Activated CD8-positive, alpha-beta T cell treated with anti-CD3 and anti-CD28 coated beads, Interleukin-2, amount 10 ng/mL, durations not matched to agents 7 days and 5 days (primary cell): ENCODE measurements at places on chromosomes 12 and 14. TPM values are rescaled to one million over a fixed set of nuclear protein-coding genes. Genes with fewer than 3 reads are reported as not detected.
A peak's percentile ranks its signal among the peaks of the same experiment; 100 is the strongest.

DNA sequence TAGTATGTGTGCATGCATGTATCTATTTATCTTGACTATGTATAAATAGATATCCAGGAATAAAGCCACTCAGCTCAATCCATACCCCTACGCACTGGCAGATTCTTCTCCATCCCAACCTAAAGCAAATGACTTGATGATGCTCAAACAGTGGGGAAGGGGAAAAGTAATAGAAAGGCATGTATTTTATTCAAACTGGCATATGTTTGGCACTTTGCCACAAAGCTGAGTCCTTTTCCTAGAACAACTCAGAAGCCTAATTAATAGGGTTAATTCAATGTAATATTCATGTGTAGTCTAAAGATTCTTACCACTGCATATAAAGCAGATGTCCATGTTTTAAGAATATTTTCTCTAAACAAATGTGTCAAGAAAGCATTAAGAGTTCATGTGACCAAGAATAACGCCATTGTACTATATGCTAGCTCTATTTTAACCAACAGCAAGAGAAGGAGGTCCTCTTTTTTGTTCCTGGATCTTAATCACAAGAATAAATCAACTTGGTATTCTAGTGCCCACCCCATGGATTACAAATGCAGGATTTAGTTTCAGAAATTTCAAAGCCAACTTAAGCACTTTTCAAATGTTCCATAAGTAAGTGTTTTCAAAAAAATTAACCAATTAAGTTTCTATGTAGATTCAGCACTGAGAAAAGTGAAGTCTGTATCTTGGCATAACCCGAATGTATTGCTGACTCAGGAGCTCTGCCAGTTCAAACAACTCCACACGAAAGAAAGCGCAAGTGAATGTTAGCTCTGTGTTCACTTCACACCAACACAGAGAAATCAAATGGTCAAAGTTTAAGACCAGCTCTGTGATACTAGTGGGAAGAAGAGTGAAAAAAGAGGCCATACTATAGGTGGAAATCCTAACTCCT lies 233.6 kb downstream of the MED13L start:
- DNase-seq: no peak
- no peak overlapping the region for H3K27ac ChIP-seq
- H3K4me3 ChIP-seq: no peak overlapping the region
- peaks cover 6% of the 10 kb centered on the region for H3K36me3 ChIP-seq
- no peaks in the 10 kb centered on the region for H3K27me3 ChIP-seq
- H3K4me1 ChIP-seq: no peaks in the 10 kb centered on the region

The RIN3 gene
- total RNA-seq: 85.6 TPM

The WNT1 gene
- total RNA-seq: 1.1 TPM

The GLS2 gene
- 0.70 TPM for total RNA-seq

The CLEC4D gene
- total RNA-seq: not detected

- H3K4me3 ChIP-seq: no peak overlapping the region
- peaks cover 45% of the 10 kb centered on the region for H3K4me1 ChIP-seq
- no peaks in the 10 kb centered on the region for H3K27me3 ChIP-seq
- H3K36me3 ChIP-seq: no peaks in the 10 kb centered on the region
- DNase-seq: no peak
Measured at GRCh38 chr12:122726080-122726558, 4.5 kb downstream of the HCAR1 start.

DNA sequence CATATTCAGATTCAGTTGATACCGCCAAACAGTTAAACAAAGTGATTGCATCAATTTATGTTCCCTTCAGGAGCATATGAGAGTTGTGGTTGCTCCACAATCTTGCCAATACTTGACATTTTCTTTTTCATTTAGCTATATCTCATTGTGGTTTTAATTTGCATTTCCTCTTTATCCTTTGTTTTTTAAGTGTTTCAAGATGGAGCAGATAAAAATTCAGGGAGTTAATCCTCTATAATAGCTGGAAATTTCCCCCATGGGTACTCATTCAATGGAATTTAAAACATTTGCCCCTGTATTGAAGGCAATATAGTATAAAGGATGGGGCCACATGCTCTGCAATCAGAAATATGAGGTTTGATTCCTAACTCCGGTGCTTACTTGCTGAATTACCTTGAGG lies 1.1 kb upstream of the EXD2 start:
- H3K36me3 ChIP-seq: no peaks in the 10 kb centered on the region
- H3K4me3 ChIP-seq: no peak overlapping the region
- H3K4me1 ChIP-seq: peaks cover 20% of the 10 kb centered on the region

The SCARB1 gene
- total RNA-seq: 14.6 TPM

GRCh38 chr14:24885410-24885913 lies 164.5 kb downstream of the STXBP6 start:
- DNase-seq: no peak
- no peak overlapping the region for H3K4me3 ChIP-seq
- no peaks in the 10 kb centered on the region for H3K27me3 ChIP-seq

The GALNT9 gene
- total RNA-seq: not detected

The DDX47 gene
- total RNA-seq: 57.8 TPM

The TBX5 gene
- not detected for total RNA-seq

DNA sequence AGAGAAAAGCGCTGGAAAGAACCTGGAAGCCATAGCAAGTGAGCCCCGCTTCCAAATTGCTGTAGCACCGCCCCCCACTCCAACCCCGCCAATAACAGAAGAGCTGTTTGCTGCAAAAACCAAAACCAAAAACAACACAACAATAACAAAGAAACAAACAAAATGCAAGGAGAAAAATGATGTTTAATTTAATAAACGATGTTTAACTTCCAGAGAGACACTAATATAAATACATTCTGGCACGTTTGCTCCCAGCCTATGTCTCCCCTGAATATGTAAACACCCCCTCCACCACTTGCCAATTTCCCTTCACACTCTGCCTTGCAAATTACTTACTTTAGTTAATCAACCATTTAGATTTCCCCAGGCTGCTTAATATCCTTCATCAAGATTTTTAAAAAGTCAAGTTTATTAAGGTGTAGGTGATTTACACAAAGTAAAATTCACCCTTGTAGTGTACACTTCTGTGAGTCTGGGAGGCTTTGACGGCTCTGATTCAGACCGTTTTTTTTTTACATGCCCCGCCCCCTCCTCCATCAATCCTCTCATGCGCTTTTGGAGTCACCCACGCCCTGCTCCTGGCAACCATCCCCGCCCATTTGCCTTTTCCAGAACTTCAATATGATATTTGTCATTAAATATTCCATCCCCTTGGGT lies 482 bp upstream of the IFI27L2 start:
- H3K27me3 ChIP-seq: peaks cover 13% of the 10 kb centered on the region
- H3K27ac ChIP-seq: peak overlapping the region; percentile 88
- H3K36me3 ChIP-seq: peaks cover 6% of the 10 kb centered on the region
- DNase-seq: peak; percentile 39
- peak overlapping the region; percentile 78 for H3K4me3 ChIP-seq
- H3K4me1 ChIP-seq: peaks cover 17% of the 10 kb centered on the region

The HOXC4 gene
- 1.1 TPM for total RNA-seq

The SDR9C7 gene
- total RNA-seq: not detected

GRCh38 chr12:76450690-76451089 lies 102.5 kb upstream of the BBS10 start:
- DNase-seq: no peak
- H3K27me3 ChIP-seq: no peaks in the 10 kb centered on the region
- no peak overlapping the region for H3K27ac ChIP-seq
- H3K4me3 ChIP-seq: no peak overlapping the region
- peaks cover 8% of the 10 kb centered on the region for H3K4me1 ChIP-seq

The STAT6 gene
- 189 TPM for total RNA-seq

The SLC5A8 gene
- total RNA-seq: not detected

DNA sequence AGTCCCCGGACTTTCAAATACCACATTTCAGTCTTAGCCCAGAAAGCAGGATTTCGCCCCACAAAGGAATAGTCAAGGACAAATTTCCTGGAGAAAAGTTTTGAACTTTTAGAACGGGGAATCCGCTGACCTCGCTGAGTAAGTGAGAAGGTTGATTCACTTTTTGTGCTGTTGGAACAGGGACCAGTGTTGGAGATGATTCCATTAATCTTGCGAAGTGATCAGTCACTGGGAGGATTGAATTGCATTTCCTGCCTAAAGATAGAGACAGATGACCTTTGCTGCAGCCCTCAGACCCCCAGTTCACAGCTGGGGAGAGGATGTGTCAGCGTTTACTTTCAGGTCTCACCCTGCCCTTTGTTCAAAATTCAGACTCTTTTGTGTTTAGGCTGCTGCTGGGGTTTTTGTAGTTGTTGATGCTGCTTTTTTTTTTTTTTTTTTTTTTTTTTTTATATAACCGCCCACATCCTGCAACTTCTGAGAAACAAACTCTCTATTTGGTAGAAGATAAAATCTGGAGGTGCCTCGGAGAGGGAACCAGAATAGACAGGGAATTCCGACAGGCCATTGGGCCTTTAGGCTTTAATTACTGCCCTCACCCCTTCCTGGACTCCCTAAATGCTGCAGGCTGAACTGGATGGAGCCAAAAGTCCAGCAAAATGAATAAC lies 9.8 kb upstream of the KDM2B start:
- peaks cover 40% of the 10 kb centered on the region for H3K4me1 ChIP-seq
- H3K27me3 ChIP-seq: no peaks in the 10 kb centered on the region
- H3K4me3 ChIP-seq: peak overlapping the region; percentile 75
- DNase-seq: peak; percentile 77

The GARIN6 gene
- total RNA-seq: not detected

DNA sequence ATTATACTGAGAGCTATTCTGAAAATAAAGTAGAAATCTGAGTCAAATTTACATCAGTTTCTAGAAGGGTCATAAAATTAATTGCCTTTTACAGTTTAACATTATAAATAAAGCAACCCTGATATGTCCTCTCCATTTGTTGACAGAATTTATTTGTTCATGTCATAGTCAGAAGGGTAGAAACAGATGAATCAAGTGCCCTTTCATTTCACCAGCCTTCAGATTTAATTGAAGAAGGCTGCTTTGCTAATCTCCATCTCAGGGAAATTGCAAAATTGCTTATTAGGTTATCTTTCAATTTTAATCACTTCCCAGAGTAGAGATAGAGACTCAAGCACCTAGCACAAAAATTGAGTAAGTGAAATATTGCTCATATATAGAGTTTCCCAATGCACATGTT lies 76.8 kb downstream of the ATXN7L3B start:
- no peaks in the 10 kb centered on the region for H3K27me3 ChIP-seq
- no peak overlapping the region for H3K4me3 ChIP-seq
- no peak overlapping the region for H3K27ac ChIP-seq

GRCh38 chr14:100285021-100285912 lies 21.0 kb downstream of the SLC25A29 start:
- H3K36me3 ChIP-seq: peaks cover 5% of the 10 kb centered on the region
- H3K4me1 ChIP-seq: peaks cover 22% of the 10 kb centered on the region
- H3K27me3 ChIP-seq: no peaks in the 10 kb centered on the region

DNA sequence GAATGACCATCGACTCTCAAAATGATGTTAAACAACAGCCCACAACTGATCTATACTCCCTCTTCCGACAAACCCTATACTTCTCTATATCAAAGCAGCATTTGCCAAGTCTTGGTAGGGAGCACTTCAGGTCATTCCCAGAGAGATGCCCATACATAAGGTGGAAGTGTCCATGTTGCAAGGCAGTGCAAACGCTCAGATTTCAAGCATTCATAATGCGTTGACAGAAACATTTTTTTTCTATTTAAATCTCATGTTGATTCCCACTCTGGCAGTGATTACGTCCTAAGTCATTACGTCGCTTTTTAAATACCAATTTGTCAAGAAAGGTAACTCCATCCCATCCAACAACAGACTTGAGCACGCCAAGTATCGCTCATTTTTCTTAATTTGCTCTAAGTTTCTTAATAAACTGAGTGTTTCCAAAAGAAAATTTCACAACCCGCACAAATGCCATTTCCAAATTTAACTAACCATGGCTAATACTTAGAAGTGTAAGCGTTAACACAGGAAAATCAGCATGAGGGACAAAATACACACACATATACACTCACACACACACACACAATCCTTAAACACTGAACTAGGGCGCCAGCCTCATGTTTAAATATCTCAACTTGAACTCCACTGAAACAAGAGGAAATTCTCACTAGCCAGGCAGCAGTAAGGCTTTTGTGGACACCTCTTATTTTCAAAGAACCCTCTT lies 1.1 kb downstream of the GXYLT1 start:
- peaks cover 6% of the 10 kb centered on the region for H3K27me3 ChIP-seq
- peaks cover 5% of the 10 kb centered on the region for H3K36me3 ChIP-seq
- peak overlapping the region; percentile 83 for H3K27ac ChIP-seq
- no peak for DNase-seq
- peaks cover 37% of the 10 kb centered on the region for H3K4me1 ChIP-seq
- peak overlapping the region; percentile 87 for H3K4me3 ChIP-seq

DNA sequence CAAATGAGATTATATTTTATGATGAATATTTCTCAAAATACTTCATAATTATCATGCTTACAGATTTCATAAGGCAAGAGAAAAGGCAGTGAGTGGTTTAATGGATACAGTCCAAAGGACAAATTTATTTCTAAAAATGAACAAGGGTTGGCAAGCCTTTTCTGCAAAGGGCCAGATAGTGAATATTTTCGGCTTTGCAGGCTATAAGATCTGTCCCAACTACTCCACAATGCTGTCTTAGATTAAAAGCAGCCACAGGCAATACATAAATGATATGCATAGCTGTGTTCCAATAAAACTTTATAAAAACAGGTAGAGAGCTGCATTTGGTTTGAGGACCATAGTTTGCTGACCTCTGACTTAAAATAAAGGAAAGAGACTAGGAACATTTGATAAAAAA lies 42.9 kb upstream of the STK38L start:
- no peak overlapping the region for H3K27ac ChIP-seq
- no peaks in the 10 kb centered on the region for H3K36me3 ChIP-seq
- peaks cover 4% of the 10 kb centered on the region for H3K4me1 ChIP-seq
- no peaks in the 10 kb centered on the region for H3K27me3 ChIP-seq
- no peak overlapping the region for H3K4me3 ChIP-seq

GRCh38 chr12:40137252-40137651 lies 31.4 kb upstream of the SLC2A13 start:
- H3K4me3 ChIP-seq: no peak overlapping the region
- H3K27ac ChIP-seq: peak overlapping the region; percentile 63
- H3K36me3 ChIP-seq: no peaks in the 10 kb centered on the region
- H3K4me1 ChIP-seq: peaks cover 14% of the 10 kb centered on the region
- peaks cover 7% of the 10 kb centered on the region for H3K27me3 ChIP-seq

DNA sequence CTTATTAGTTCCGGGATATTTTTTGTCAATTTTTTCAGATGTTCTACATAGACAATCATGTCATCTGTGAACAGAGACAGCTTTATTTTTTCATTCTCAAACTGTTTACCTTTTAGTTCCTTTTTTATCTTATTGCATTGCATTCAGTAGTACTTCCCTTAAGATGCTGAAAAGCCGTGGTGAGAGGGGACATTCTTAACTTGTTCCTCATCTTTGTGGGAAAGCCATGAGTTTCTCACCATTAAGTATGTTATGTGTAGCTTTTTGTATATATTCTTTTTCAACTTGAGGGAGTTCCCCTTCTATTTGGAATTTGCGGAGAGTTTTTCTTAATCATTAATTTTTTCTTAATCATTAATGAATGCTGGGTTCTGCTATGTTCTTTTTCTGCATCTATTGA lies 1727.1 kb upstream of the SEL1L start:
- DNase-seq: no peak
- no peaks in the 10 kb centered on the region for H3K27me3 ChIP-seq
- H3K36me3 ChIP-seq: no peaks in the 10 kb centered on the region

The RPGRIP1 gene
- total RNA-seq: not detected

- no peak overlapping the region for H3K27ac ChIP-seq
- DNase-seq: no peak
- H3K27me3 ChIP-seq: no peaks in the 10 kb centered on the region
- H3K4me3 ChIP-seq: no peak overlapping the region
- no peaks in the 10 kb centered on the region for H3K36me3 ChIP-seq
- no peaks in the 10 kb centered on the region for H3K4me1 ChIP-seq
Measured at GRCh38 chr12:127987199-127987901, 279.6 kb upstream of the TMEM132C start.

The RCOR1 gene
- total RNA-seq: 22.4 TPM
